Fibroblast of pulmonary artery (primary cell): ENCODE measurements at places on chromosomes 6 and 20.

GRCh38 chr6:132571774-132572173 lies 1.7 kb downstream of the TAAR6 start:
- DNase-seq, result no peak

- peak; percentile 47 for DNase-seq
Measured at GRCh38 chr20:62156592-62157386, 13.2 kb downstream of the SS18L1 start.

- DNase-seq, result no peak
Measured at GRCh38 chr20:35059612-35060011, 33.0 kb downstream of the TRPC4AP start.

DNA sequence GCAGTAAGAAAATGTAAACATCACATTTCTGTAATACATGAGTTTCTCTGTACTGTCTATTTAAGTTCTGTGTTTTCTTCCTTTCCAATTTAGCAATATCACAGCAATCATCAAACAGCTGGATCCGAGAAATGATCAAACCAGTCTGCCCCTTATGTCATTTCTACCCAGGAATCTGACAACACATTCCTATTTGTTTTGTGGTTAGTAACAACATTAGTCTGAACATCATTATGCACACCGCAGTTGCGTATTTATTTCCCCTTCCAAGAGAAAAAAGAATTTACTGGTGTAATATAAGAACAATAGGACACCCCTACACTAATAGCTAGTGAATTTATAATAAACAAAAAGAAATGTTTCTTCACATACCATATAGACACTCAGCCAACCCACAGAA lies 179.5 kb downstream of the BTBD9 start:
- DNase-seq, result peak; percentile 14

DNA sequence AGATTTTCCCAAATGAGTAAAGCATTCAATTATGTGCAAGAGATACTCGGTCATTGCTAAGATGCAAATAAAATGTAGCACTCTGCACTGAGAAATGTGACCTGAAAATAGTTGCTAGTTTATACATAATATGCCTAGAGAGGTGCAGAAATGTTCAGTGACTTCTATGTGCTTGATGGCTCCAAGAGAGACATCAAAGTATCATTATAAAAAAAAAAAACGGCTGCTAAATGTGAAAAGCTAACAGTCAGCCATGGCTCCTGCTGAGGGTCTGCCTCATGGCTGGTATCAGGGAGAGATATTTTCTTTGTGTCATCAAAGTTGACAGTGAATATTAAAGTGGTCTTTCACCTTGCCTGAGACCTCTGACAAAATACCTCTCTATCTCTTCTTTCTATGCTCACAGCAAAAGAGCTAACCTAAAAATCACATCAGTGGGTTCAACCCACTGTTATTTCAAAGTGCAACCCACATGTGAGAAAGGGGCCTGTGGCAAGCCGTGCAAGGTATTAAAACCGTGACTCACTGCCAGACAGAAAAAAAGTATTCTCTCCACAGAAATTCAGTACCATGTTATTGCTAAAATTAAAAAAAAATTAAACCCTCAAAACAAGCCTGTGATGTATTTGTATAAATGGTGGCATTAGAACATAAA lies 259.0 kb downstream of the HIVEP2 start:
- DNase-seq, result no peak

DNA sequence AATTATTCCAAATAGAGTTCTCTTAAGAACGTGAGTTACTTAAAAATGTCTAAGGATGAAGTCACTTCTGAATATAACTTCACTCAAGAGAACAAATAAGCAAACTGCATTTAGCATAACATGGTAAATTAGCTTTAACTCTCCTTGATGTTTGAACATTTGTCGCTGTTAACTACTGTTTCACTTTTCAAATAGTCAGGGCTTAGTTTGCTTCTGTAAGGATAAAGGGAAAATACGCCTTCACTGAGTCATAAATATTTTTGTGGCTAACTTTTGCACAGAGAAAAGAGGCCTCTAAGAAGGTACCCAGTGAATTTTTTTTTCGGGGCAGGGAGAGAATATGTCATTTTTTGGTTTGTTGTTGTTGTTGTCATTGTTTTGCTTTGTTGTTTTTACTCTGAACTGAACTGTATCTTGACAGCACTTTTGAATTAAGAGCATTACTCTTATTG lies 8.1 kb downstream of the PTPN1 start:
- DNase-seq, result peak; percentile 47

- no peak for DNase-seq
Measured at GRCh38 chr6:158514176-158514575, 45.7 kb upstream of the TMEM181 start.

- no peak for DNase-seq
Measured at GRCh38 chr20:38243709-38244020, 16.9 kb downstream of the KIAA1755 start.

DNA sequence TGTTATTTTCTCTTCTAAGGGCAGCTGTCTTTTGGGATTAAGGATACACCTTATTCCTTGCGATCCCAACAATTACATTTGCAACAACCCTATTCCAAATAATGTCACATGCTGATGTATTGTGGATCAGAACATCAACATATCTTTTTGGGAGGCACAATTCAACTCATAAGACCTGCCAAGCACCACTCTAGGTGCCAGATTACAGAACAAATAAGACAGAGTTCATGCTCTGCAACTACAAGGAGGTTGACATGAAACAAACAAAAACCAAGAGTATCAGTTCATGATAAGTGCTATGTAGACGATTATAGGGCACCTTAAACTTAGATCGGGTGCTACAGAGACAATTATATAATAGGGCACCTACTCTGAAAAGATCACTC lies 203.2 kb upstream of the SGK1 start:
- no peak for DNase-seq

DNA sequence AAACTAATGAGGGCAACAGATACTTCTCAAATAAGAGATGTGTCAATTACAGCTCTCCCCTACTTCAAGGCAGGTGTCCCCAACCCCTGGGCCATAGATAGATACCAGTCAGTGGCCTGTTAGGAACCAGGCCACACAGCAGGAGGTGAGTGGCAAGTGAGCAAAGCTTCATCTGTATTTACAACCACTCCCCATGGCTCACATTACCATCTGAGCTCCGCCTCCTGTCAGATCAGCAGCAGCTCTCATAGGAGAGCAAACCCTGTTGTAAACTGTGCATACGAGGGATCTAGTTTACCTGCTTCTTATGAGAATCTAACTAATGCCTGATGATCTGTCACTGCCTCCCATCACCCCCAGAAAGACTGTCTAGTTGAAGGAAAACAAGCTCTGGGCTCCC lies 422.1 kb downstream of the GJA1 start:
- DNase-seq, result no peak

DNA sequence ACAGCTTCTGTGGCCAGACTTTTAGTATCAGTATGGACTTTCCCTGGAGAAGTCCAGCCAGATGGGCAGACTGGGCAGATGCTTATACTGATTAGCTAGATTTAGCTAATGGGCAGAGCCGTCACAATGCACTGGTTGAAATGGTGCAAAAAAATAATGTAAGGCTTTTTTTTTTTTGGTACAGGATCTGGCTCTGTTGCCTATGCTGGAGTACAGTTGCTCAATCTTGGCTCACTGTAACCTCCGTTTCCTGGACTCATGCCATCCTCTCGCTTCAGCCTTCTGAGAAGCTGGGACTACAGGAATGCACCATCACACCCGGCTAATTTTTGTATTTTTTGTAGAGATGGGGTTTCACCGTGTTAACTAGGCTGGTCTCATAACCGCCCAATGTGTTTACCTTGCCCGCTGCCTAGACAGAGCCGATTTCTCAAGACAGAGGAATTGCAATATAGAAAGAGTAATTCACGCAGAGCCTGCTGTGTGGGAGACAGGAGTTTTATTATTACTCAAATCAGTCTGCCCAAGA lies 16.4 kb upstream of the KIFC1 start:
- peak; percentile 97 for DNase-seq

DNA sequence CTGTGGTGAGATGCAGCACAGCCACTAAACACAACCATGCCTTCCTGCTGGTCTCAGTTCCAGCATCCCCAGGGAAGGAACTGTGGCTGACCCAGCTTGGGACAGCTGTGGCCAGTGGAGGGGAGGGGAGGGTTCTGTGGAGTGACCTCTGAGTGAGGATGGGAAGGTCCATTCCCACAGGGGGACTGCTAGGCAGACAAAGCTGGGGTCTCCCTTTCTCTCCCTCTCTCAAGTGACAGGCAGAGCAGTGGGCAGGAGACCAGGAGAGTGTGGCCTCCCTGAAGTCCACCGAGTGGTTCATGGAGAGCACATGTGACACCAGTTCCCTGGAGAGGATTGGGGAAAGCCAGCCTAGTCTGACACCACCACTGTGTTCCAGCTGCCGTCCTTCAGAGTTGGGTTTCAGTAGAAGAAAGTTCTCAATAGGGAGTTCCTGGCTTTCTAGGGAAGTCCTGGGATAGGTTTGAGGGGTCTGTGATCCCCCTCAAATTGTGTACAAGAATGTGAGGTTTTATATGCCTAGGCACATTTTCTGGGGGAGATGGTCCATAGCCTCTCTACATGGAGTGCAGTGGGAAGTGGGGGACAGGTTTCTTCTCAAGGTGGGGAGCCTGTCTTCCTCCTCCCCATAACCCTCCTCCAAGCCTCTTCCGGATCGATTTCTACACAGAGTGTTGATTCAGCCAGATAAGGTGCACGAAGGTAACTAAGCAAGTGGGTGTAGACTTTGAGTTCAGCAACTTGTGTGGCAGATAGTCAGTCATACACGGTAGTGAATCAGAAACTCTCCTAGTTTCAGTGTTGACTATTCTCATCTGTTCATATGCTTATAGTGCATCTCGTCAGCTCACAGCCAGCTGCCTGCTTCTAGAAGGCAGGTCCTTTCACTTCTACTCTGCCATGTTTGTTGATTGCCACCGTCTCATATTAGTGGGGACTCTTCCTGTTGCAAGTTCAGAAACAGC lies 18.9 kb downstream of the MANBAL start:
- no peak for DNase-seq

GRCh38 chr6:163417595-163417994 lies 3.1 kb downstream of the QKI start:
- DNase-seq, result no peak

- no peak for DNase-seq
Measured at GRCh38 chr6:42909835-42910234, 6.0 kb upstream of the PTCRA start.

GRCh38 chr6:109304284-109305015 lies 77.8 kb downstream of the CD164 start:
- peak; percentile 28 for DNase-seq

- DNase-seq, result peak; percentile 58
Measured at GRCh38 chr20:63957004-63957689, 931 bp upstream of the UCKL1 start.

GRCh38 chr20:61291166-61291829 lies 39.2 kb downstream of the CDH4 start:
- DNase-seq, result no peak

DNA sequence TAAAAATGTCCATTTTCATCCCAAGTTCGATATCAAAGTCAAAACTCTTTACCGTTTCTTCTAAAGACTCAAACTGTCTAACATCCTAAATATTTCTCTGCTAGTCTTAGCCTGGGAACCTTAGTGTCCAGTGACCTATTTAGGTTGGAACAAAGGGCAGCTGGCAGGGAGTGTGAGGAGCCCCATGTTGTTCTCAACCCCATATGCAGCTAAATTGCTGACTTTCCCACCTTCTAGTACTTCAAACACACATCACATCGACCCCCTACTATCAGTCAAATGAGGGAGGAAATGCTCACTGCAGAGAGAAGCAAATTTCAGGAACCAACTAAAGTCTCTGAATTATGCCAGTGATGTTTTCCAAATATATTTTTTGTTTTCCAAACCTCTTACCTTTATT lies 192.6 kb upstream of the RAB32 start:
- no peak for DNase-seq

DNA sequence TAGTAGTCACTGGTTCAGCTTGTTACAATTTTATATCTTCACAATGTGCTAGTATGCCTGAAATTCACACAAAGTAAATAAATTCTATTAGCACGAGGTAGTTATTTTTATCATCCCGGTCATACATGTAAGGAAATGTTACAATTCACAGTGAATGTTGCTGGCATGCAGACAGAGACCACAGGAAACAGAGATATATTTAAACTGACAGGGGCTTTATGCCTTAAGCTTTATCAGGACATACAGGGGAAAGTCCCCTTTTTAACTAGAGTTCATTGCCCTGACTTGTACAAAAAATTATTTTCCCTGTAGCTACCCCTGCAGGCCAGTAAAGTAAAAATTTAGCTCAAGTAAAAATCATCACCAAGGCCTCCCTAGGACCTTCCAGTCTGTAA lies 712.0 kb upstream of the NRSN1 start:
- DNase-seq, result peak; percentile 80

DNA sequence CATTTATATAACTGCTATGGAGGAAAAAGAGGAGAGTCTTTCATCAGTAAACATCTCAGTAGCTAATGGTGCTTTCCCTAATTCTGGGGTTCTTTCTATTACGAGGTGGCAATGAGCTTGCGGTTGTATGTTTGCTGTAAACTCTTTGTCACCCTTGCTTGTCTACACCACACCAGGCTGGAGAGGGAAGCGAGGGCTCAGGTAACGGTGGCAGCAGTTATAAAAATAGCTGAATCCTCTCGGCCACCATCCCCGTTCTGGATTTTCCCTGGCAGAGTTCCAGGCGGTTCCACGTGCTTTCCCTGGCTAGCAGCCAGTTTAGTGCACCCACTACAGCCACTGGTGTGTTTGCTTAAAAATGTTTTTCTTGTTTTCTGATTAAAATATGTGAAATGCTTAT lies 39.0 kb downstream of the MAS1 start:
- peak; percentile 17 for DNase-seq

DNA sequence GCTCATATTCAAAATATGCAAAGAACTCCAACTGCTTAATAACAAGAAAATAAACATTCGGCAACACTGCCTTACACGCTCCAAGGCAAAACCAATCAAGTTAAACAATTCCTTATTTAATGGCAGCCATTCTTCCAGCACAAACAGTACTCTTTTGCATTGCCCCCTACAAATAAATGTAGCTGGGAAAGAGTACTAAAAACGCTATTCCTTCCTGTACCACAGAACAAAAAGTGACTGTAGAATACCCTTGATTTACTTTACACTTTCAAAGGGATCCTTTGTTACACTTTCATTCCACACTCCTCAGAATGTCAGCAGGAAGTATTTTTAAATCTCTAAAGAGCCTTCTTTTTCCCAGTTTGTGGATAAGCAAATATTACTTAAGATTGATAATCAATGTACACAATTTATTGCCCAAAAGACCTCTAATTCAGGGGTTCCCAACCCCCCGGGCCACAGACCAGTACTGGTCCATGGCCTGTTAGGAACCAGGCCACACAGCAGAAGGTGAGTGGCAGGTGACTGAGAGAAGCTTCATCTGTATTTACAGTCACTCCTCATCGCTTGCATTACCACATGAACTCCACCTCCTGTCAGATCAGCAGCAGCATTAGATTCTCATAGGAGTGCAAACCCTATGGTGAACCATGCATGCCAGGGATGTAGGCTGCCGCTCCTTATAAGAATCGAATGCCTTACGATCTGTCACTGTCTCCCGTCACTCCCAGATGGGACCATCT lies 51.6 kb downstream of the MBOAT1 start:
- no peak for DNase-seq

DNA sequence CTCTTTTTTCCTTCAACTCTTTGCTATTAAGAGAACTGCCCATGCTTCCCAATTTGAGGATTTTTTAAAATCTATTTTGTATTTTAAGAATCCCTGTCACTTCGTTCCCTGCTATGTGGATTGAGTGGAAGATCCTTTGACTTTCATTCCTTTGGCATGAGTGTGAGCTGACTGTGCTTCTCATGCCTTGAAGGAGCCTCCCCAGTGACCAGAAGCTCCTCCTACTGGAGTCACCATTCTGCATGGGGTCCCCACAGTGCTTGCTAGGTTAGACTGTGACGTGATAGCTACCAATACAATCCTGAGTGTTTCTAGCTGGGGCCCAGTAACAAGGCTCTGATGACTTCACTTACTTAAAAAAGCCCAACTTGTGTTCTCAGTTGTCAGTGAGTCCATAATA lies 104.4 kb upstream of the LAMP5 start:
- peak; percentile 48 for DNase-seq
